Smooth muscle cell of trachea (primary cell): ENCODE measurements at places on chromosomes 12 and 14. TPM values are rescaled to one million over a fixed set of nuclear protein-coding genes. Genes with fewer than 3 reads are reported as not detected.

Gene AKAP6
- total RNA-seq = 0.29 and 0.50 TPM in 2 replicates

Gene CFAP54
- total RNA-seq = 2.8 and 3.1 TPM in 2 replicates

Gene SPSB2
- 6.3 and 14.1 TPM in 2 replicates for total RNA-seq

Gene B4GALNT3
- total RNA-seq = under 0.01 TPM in 1 of 2 replicates, not detected in the other

Gene TNFAIP2
- 64.1 and 190 TPM in 2 replicates for total RNA-seq

Gene RTL1
- total RNA-seq = under 0.01 TPM in 1 of 2 replicates, not detected in the other

Gene GPR84
- not detected in 2 replicates for total RNA-seq

Gene RFX4
- not detected in 2 replicates for total RNA-seq

Gene EIF2S1
- total RNA-seq = 129 and 208 TPM in 2 replicates

Gene BATF
- total RNA-seq = not detected in 2 replicates

Gene PRPH
- total RNA-seq = 0.66 and 2.6 TPM in 2 replicates

Gene ADCY6
- total RNA-seq = 44.5 and 72.6 TPM in 2 replicates

Gene GRIP1
- 0.73 TPM in 1 of 2 replicates, not detected in the other for total RNA-seq

Gene MANSC1
- total RNA-seq = 2.8 and 3.0 TPM in 2 replicates

Gene MUCL1
- total RNA-seq = not detected in 2 replicates

Gene NXPH4
- total RNA-seq = 3.2 and 3.5 TPM in 2 replicates

Gene ACVRL1
- 148 and 164 TPM in 2 replicates for total RNA-seq

Gene PLEKHD1
- under 0.01 TPM in 2 replicates for total RNA-seq

Gene GALNT8
- under 0.01 and 0.29 TPM in 2 replicates for total RNA-seq

Gene RTN1
- total RNA-seq = 0.17 TPM in 1 of 2 replicates, not detected in the other

Gene MSRB3
- total RNA-seq = 37.1 TPM in 2 replicates

Gene KLRC4
- total RNA-seq = not detected in 2 replicates

Gene OR8S1
- total RNA-seq = not detected in 2 replicates

Gene MYF5
- total RNA-seq = not detected in 2 replicates
